CD4-positive, CD25-positive, alpha-beta regulatory T cell (primary cell): ENCODE measurements at places on chromosomes 7 and 10.

DNA sequence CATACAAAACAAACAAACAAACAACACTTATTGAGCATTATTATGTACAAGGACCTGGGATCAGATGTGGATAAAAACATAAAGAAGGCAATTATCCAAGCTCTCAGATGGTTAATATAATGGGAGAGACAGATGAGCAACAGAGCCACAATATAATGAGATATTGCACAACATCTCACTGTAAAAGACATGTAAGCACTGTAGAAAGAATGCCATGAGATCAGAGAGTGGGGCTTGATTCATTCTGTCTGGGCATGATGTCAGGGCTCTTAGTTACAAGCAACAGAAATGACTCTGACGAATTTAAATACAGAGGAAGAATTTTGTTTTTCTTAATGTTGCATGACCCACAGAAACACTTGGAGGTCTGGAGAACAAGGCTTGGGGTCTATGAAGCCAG lies 164.7 kb upstream of the PLXDC2 start:
- DNase-seq: no peak

DNA sequence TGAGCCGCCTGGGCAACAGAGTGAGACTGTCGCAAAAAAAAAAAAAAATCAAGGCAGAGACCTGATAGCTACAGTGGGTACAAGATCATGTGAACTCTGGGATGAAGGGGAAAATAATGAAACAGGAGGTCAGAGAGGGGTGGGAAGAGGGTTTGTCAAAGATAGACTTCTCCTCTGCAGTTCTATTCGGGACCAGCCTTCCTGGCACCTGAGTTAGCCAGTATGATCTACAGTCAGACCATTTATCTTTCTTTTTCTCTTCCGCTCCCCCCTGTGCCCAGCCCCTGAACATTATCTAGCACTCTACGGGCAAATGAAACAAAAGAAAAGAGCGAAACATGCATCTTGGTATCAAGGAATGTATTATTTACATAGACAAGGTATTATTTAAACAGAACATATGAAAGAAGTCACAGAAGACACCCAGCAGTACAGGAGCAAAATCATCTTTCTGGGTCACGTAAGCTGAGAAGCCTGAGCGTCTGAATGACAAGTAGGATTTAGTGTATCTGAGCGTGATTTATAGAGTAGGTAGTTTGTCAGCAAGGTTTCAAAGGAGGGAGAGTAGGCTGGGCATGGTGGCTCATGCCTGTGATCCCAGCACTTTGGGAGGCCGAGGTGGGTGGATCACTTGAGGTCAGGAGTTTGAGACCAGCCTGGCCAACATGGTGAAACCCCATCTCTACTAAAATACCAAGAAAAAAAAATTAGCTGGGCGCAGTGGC lies 109.0 kb downstream of the PRKCQ start:
- DNase-seq: no peak

DNA sequence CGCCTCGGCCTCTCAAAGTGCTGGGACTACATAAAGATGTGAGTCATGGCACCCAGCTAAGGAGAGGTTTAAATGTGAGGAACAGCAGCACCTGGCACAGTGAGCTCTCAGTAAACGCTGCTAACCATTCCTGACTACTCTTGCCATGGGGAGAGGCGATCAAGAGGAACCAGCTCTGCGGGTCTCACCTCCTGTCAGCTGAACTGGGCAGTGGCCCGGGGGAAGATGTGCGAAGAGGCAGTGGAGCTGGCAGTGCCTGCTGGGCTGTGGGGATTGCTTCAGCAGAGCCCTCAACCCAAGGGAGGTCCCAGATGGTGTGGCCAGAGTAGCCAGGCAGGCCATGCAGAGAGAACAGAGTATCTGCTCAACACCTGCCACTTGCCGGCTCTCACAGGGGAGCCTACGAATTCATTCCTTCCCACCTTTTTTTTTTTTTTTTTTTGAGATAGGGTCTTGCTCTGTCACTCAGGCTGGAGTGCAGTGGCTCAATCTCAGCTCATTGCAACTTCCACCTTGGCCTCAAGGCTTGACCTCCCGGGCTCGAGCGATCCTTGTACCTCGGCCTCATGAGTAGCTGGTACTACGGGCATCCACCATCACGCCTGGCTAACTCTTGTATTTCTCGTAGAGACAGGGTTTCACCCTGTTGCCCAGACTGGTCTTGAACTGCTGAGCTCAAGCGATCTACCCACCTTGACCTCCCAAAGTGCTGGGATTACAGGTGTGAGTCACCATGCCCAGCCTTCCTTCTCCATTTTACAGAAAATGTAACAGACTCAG lies 6.8 kb downstream of the POLM start:
- no peak for DNase-seq

- DNase-seq: no peak
Observed at GRCh38 chr7:54967377-54967776, 51.4 kb upstream of the EGFR start.

- no peak for DNase-seq
Observed at GRCh38 chr7:106063024-106063423, 49.1 kb downstream of the SYPL1 start.

GRCh38 chr7:16850614-16851466 lies 30.9 kb downstream of the AGR3 start:
- DNase-seq: no peak

GRCh38 chr7:154388999-154389398 lies 336.8 kb downstream of the DPP6 start:
- no peak for DNase-seq

DNA sequence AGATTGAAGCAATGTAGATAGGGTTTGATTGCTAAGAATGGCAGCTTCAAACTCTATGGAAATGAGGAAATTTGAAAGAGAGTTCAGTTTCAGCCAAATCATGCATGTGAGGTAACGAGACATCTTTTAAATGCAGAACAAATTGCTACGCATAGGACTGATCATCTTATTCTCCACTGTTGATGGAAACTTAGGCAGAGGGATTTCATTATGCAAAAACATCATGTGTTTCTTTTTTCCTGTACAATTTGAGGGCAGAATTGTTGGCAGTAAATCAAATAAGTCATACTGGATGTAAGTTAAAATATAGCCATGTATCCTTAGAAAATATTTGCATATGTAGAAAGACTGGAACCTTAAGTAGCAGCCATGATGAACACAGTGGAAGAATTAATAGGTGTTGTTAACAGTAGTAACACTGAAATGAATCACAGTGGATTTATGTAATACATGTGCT lies 327.4 kb downstream of the CDK14 start:
- no peak for DNase-seq

- no peak for DNase-seq
Observed at GRCh38 chr10:117005527-117006055, 604 bp upstream of the SHTN1 start.

GRCh38 chr10:91024541-91024940 lies 103.7 kb upstream of the ANKRD1 start:
- no peak for DNase-seq

DNA sequence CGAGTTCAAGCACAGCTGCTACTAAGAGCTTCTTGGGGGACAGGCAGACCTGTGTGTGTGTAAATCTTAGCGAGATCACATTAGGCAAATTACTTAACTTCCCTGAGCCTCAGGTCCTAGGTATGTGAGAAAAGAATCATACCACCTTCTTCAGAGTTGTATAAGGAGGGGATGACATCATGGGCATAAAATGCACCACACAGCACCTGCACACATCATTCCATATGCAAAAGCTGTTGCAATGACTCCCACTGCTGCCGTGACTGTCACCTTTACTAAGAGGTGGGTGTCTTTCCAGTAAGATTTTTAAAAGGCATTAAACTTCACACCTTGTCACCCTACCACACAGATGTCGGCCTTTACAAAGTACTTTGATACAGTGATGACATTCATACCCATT lies 146.0 kb downstream of the FANK1 start:
- DNase-seq: no peak
